ENCODE measurements at places on chromosomes 3 and 15.

DNA sequence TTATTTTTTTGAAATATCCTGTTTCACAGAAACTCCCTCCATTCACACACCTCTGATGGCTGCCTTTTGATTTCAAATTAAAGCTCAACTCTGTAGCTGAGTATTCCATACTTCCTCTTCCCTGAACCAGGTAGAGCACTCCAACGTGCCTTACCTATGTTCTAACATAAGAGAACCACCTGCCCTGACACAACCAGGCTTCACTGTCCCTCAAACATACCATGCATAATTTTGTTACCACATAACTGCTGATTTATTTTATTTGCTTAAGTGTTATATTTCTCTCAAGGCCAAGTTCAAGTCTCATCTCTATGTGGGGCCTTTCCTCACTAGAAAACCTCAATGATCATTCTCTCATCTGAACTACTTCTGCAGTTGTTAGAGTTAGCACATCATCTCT, 209.7 kb downstream of the P3H2 start:
- no peak for DNase-seq

DNA sequence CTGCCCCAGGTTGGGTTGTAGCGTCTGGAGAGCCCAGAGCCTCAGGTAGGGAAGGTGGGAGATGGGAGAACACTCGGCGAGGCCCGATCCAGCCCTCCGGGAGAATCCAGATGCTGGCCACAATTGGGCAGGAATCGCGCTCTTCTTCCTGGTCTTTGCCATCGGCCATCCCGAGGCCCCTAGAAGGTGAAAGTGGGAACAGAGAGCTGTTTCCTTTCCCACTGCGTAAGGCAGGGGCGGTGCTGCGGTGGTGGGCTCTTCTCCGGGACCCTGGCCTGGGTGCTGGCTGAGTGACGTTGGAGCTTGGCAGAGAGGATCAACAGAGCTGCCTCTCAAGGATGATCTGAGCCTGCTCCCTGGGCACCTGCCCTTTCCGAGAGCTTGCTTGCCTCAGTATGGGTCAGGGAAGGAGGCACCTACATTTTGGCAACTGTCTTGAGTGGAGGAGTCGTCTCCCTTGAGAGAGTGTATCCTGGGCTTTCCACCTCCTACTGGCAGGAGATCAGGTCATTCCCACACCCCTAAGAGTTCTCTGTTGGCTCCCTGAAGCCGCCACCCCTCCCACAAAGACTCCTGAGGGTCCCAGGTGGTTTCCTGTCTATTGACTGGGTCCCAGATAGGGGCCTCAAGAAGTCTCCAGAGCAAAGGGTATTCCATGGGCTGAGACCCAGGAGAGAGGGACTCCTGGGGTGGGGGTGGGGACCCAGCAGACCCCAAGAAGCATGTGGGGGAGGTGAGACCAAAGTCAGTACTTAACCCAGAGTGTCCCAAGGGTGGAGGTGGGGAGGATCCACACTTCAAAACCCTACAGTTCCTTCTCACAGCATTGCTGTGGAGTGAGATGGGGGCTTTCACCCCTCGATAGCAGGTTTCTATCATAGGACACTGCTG, 1.6 kb downstream of the C15orf39 start:
- no peak for DNase-seq

DNA sequence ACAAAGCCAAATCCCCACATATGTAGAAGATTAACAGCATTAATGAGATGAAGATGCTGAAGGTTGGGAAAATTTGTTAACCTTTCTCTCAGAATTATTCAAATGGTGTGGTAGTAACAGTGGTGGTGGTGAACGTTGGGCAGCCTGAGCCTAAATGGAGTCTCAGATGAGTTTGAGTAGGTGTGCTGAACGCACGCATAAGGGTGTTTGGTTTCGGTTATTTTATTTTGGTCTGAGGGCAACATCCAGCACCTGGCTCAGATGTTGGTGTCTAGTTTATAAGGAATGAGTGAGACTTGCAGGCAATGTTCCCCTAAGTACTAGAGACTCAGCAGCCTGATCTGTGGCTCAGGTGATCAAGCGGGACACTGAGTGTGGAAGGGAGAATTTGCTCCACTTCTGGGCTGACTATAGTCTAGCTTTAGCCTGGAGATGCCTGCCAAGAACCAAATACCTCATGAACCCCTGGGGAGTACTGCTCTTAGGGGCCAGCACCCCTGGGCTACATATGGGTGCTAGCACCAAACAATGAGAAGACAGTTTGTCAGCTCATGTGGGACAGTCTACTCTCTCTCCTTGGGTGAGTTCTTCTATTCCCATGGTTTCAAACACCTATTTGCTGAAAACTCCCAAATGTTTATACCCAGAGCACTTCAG, 39.5 kb upstream of the ATP2C1 start:
- DNase-seq, result no peak

DNA sequence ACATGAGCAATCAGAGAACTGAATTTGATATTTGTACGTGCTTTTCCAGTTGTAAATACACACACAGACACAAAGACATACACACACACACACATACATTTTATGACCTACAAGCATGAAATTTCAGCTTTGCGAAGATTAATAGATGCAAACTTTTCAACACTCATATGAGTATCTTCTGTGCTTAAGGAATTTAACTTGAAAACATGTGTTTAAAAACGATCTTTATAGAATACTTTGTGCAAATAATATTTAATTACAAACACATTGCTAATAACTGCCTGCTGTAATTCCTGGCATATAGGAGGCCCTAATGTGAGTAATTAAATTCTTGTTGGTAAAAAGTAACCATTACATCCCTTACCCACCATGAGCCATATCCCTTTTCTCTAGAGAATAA, 107.7 kb upstream of the PLSCR5 start:
- DNase-seq, result no peak

- DNase-seq, result no peak
These were observed 757.6 kb downstream of the GBE1 start for GRCh38 chr3:81003817-81004216.

GRCh38 chr3:1294586-1294985, 201.8 kb downstream of the CNTN6 start:
- DNase-seq, result no peak

DNA sequence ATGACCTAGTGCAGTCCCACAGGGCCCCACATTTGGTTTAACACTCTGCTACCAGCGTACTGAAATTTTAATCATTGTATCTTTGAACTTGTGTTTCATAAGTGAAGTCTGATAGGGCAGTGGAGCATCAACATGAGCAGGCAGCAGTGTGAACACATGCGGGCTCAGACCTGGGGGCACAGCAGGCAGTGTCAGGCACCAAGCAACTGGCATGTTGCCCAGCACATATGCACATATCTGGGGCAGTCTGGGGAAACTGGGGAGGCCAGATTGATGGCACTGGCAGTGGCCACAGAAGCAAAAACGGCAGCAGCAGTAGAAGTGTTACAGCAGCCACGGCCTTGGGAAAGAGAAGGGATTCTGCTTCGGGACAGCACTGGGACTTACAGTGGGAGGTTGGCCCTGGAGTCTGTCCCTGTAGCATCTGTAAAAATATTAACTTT, 353.9 kb upstream of the KCNMB2 start:
- no peak for DNase-seq

GRCh38 chr15:41675337-41675736, 15.1 kb downstream of the MGA start:
- DNase-seq, result no peak

- no peak for DNase-seq
These were observed 12.3 kb upstream of the DGKG start for GRCh38 chr3:186374376-186374775.

- DNase-seq, result no peak
These were observed 394.1 kb downstream of the OCA2 start for GRCh38 chr15:27705056-27705455.

GRCh38 chr15:26571346-26571745, 201.5 kb downstream of the GABRB3 start:
- no peak for DNase-seq

GRCh38 chr3:30779686-30780287, 114.7 kb downstream of the GADL1 start:
- peak; percentile 18 for DNase-seq

GRCh38 chr15:97652041-97652440, 308.5 kb upstream of the ARRDC4 start:
- DNase-seq, result no peak

GRCh38 chr3:155052470-155052869, 27.6 kb upstream of the MME start:
- DNase-seq, result no peak

DNA sequence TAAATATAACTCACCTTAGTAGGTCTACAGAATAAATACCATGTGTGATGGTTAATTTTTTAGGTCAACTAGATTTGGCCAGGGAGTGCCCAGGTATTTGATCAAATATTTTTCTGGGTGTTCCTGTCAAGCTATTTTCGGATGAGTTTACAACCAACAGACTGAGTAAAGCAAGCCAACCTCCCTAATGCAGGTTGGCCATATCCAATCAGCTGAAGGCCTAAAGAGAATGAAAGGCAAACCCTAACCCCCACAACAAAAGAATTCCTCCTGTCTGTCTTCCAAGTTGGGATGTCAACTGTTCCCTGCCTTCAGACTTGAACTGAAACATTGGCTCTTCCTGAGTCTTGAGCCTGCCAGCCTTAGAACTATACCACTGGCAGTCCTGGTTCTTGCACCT, 28.6 kb downstream of the TASOR start:
- DNase-seq, result no peak

- no peak for DNase-seq
These were observed 48.0 kb upstream of the TPRG1 start for GRCh38 chr3:189123595-189124387.

GRCh38 chr15:78880242-78880533, 7.5 kb downstream of the MORF4L1 start:
- DNase-seq, result peak; percentile 20

DNA sequence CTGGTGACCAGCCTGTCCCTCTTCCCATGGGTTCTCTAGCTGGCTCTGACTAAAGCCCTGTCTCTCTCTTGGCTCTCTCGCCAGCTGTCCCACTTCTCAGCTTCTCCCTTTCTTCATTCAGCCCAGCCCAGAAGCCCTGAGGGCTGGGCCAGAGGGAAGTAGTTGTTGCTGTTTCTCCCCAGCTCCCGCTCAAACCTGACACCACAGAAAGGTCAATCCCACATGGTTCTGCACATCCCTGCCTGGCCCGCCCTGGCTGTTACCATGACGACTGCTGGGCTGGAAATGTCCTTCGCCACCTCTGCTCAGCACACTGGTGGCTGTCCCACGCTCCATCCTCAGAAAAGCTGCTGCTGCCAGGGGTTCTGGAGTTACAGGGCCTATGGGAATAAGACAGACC, 25.9 kb downstream of the CCDC32 start:
- DNase-seq, result no peak

DNA sequence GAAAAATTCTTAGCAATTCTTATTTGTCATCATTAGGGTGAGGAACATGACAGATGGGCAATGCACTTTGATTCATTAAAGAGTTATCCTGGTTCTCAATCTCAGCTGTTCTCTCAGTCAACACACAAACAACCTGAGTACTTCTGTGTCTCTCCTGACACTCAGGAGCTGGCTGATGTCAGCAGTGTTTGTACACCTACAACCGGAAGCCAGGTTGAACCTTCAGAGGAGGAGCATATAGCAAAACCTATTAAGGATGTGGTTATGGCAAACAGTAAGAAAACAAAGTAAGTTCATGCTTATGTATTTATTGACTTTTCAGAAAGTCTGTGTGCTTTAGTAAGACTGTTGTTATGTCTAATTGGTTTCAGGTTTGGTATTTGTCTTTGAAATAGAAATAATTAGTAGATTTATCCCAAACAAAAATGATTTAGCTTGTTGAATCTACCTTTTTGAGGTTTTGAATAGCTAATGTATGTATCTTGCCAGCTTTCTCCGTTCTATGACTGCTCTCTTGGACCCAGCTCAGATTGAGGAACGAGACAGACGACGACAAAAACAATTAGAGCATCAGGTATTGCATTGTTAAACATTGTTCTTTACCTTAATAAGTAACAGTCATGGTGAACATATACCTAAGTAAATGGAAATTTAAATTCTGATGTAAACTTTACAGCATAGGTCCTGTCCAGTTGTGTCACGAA, 36.6 kb downstream of the CCDC66 start:
- peak; percentile 48 for DNase-seq

DNA sequence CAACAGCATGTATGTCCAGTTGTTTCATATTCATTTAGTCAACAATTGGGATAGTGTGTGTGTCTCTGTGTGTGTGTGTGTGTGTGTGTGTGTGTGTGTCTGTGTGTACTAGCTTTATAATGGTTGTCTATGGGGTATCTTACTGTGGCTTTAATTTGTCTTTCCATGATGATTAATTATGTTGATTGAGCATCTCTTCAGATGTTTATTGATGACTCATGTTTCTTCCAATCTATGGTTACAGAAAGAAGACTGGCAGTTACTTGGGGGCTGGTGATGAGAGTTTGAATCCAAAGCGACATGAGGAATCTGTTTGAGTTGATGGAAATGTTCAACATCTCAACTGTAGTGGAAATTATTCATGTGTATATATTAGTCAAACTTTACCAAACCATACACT, 440.1 kb downstream of the ZNF385D start:
- no peak for DNase-seq

DNA sequence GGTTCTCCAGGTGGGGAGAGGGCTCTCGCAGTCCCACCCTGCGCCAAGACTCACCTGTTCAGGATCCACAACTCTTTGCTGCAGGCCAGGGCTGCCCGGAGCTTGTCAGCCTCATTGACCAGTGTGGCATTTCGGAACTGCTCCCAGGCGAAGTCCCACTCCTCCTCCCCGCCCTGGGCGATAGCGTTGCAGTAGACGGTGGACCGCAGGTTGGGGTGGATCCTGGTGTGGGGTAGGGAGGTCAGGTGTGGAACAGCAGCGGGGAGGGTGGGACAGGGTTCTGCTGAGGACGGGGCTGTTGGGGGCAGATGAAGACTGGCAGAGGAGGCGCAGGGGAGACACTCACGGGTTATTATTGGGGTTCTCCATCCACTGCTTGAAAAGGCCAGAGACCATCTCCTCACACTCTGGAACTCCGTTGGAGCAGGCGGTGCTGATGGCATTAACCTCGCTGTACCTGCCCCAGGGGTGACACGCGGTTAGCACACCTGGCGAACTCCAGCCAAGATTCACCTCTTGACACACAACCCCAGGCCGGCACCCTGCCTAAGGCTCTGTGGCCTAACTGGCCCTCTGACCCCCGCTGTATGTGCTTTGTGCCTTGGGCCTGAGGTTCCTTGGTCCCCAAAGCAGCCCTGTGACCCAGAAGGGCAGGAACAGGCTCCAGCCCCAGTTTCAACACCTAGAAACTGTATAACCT, 16.1 kb downstream of the MESP2 start:
- no peak for DNase-seq
